Stimulated activated naive CD8-positive, alpha-beta T cell treated with anti-CD3 and anti-CD28 coated beads, Interleukin-15, Interleukin-2, amounts not matched to agents 100 U/mL and 50 U/mL, for 24 hours (primary cell): ENCODE measurements at places on chromosomes 12 and 14.

GRCh38 chr12:31011336-31011735 lies 62.3 kb upstream of the DDX11 start:
- no peak for DNase-seq

DNA sequence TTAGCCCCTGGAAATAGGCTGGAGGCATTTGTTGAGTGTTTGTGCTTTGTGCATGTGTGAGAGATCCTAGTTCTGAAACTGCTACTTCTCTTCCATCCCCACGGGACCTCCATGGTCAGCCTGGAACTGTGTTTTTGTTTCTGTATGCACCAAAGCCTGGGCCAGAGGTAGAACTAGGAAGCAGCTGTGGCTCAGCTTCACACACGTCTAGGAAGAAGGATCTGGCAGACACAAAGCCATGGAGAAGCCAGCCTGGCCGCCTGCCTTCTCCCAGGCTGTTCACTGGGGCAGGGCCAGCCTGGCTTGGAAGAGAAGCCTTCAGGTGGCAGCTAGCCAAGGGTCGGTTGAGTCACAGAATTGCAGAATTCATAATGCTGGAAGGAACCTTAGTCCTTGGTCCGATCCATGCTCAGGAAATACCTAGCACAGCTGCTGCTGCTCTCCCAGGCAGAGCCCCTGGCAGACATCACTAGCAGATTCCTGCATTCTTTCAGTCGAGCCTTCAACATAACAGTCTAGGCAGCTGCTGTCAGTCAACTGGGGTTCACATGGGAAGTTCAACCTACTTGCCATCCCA lies 27.0 kb downstream of the RIN3 start:
- no peak for DNase-seq

DNA sequence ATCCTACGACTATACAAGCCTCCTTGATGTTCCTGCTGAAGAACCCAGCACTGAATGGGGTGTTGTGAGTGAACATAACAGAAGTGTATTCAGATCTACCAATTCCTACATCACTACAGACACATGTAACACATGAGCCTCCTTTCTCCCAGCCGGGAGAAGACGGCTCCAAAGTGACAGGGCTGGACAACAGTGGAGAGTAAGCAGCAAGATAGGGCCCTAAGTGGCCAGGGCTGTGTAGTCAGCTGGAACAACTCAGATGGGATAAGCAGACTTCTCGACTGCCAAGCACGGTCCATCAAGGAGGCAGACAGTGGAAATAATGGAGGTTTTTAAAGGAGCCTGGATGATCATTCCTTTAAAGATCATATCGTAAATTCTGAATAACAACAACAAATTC lies 73.5 kb downstream of the TTC7B start:
- no peak for DNase-seq

DNA sequence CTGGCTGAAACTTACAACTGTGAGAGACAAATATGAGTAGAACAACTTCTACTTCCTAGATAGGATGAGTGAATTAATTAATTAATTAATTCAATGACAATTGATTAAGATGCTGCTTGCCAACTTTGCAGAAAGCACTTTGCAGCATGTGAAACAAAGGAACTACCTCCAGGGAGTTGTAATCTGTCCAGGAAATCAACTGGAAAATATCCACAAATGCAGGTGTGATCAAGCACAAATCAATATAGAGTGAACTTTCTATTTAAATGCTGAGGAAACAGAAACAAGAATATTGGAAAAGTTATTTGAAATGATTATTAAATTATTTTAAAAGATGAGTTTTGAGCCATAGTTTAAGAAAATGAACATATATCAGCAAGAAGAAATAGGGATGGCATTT lies 163.9 kb upstream of the ARID2 start:
- DNase-seq, result no peak

GRCh38 chr14:75597149-75597548 lies 18.7 kb downstream of the FLVCR2 start:
- DNase-seq, result no peak

DNA sequence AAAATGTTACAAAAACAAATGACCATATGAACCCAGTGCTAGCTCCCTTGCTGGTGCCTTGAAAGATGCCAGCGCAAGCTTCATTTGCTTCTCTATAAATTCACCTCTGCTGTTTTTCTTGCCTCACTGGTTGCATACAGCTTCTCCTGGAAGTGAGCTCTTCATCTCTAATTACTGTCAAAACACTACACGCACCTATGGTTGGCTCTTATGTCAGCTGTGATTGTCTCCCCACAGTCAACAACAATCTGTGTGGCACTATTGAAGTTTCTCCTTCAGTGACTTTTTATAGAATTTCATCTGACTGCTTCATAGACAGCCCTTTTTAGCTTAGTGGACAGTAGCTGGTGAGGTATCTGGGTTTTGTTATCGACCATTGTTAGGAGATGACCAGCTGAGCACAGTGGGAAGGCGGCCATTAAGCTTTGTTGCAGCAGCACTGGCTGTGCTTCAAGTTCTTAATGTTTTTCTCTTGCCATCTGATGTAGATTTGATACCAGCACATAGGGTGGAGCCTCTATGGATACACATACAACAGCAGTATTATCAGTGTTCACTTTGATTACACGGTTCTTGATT lies 131.8 kb downstream of the KITLG start:
- DNase-seq, result no peak

DNA sequence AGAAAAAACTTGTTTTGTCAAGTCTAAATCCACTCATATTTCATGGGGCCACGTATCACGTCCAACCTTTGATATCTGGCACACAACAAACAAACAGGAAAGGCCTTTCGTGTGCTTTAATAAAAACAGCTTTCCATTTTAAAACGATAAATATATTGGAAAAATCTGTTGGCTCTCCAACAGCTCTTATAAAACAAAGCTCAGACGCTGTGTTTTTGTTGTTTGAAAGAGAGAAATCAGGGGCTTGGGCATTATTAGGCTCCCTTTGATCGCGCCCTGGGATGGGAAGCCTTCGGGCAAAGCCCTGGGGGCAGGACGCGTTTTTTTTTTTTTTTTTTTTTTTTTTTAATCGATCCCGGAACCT lies 429 bp upstream of the PLEKHA5 start:
- no peak for DNase-seq

GRCh38 chr12:103929784-103930033 lies 501 bp upstream of the HSP90B1 start:
- no peak for DNase-seq

DNA sequence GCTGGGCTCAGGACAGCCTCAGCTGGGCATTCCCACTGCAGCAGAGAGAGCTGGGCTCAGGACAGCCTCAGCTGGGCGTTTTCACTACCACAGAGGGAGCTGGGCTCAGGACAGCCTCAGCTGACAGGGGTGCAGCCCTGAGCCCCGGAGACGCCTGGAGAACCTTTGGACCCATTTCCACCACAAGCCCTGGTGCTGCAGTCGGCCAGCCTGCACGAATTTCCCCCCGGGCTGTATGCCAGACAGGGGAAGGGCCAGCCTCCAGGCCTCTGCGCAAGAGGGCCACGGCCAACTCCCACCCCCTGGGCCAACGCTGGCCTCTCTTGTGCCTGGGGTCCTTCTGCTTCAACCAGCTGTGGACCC lies 2.6 kb upstream of the C14orf180 start:
- DNase-seq, result no peak

DNA sequence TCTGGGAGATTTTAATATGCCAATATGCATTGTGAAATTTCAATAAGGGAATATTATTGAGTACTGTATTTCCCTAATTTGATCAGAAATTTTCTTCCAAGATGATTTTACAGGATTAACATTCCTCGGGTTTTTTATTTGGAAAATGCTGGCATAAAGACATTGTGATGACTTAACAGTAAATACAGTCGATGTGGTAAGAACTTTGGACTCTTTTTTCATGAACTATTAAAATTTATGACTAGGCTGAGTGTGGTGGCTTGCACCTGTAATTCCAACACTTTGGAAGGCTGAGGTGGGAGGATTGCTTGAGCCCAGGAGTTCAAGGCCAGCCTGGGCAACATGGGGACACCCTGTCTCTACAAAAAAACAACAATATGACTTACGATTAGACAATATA lies 197.1 kb upstream of the RASSF8 start:
- no peak for DNase-seq

DNA sequence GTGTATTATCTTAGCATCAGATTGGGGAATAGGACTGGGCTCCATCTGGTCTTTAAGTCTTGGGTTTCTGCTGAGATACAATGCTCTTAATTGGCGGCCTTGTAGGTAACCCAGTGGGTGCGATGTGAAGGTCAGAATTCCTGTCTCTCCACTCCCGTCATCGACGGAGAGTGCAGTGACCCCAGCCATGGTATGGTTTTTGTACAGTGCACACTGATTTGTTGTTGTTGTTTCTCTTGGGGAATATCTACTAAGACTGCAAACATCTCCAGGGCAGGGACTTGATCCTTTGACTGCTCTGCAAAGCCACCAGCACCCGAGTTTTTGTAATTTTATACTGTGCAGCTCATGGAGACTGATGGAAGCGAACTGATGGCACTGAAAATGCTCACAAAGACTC lies 41.4 kb downstream of the KCNA1 start:
- no peak for DNase-seq

DNA sequence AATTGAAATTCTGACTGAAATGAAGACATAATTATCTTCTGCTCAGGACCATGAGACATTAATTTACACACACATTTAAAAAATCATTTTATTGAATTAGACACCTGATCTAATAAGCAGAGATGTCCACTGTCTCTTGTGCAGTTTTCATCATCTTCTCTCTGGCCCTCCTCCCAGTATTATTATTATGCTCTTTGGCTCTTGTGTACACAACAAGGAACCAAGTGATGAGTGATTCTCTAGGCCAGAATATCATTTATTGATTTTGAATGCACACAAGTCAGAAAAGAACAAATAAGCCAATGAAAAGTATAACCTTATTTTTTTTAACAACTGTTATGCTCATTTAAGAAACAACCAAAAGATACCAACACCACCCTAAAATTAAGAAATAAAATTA lies 244.7 kb upstream of the KRR1 start:
- no peak for DNase-seq

DNA sequence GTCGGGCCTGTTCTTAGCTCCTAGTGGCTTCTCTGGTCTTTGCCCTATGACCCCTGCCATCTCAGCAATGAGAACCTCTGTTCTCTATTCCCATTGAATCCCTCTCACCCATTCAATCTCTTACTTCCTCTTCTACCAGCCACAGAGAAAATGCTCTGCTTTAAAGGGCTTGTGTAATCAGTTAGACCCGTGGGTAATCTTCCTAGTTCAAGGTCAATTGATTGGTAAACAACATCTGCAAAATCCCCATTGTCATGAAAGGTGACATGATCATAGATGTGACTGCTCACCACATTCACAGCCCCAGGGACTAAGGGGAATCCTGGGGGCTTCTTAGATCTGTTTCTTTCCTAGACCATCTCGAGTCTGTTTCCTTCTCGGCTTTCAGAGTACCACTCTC lies 7.2 kb upstream of the CCDC197 start:
- no peak for DNase-seq

DNA sequence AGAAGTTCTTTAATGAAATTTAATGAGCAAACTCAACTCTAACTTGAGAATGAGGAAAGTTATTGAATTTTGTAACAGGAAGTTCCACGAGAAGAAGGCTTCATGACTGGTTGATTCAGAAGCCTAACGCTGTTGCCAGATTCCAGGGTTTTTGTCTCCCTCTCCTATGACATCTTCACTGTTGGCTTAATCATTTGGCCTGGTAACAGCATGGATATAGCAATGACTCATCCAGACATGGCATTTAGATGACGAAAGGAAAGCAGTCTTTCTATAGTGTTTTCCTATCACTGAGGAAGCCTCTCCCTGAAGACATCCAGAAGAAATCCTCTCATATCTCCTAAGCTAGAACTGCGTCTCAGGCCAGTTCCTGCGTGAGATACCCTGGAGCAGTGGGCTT lies 9.4 kb upstream of the KCNA1 start:
- DNase-seq, result no peak

- DNase-seq, result no peak
These were observed 250.5 kb downstream of the DPF3 start for GRCh38 chr14:72643317-72643801.

- no peak for DNase-seq
These were observed 634.1 kb downstream of the FSCB start for GRCh38 chr14:43872752-43873655.

DNA sequence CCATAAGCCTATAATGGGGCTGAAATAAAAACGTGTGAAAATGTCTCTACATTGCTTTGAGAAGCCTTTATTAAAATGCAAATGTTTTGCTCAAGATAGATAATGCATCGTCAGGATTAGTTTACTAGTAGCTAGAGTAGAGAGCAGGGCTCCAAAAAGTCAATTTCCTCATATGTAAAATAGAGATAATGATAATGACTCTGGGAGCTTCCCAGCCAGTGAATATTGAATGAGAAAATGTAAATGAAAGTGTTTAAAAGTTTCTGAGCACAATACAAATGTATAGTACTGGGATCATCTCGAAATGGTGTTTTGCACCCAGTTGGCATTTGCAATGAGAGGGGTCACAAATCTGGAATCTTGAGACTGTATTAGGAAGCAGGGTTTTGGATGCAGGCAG lies 135.3 kb downstream of the OTOGL start:
- no peak for DNase-seq

DNA sequence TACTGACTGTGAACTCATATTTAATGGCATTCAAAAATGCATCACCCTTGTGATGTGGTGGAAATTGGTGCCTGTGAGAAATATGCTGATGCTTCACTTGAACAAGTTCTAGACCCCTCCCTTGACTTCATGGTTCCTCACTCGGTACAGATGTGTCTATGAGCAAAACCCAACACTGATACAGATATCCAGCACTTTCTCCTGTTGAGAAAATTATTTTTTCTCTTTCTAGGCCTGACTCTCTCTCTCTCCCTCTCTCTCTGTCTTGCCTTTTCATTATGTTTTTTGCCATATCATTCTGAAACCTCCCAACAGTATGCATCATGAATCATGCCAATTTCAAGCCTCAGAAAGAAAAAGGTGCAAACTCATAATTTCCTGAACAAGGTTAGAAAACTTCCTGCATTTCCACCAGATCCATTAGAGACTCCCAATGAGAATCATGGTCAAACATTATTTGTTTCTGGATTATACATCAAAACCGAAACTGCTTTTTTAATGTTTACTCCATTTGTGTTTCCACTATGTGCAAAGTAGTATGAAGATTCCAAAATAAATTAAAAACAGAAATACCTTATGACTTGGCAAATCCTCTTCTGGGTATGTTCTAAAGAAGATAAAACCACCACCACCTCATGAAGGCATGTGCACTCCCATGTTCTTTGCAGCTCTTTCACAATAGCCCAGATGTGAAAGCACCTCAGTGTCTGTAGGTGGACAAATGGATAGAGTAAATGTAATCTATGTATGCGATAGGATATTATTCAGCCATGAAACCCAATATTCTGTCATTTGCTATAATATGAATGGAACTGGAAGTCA lies 543.6 kb downstream of the TMEM121 start:
- no peak for DNase-seq
